Heart right ventricle (tissue), 16 donors: ENCODE measurements at places on chromosomes 3 and 15. TPM values are rescaled to one million over a fixed set of nuclear protein-coding genes. Genes with fewer than 3 reads are reported as not detected.

DNA sequence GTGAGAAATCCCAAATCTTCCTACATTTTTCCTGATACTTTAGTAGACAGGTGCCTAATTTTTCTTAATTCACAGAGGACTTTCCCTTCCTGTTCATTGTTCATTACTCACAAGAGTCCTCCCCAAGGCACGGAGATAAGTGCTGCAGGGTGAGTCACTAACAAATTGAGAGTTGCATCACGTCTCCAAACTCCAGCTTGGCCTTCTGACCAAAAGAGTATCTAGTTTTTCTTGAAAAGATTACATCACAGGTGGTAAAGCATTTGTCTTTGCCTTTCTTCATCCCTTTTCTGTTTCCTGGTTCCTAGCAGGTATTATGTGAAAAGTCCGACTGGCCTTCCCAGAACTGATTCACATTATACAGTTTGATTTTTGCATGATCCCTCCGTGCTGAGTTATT lies 24.9 kb upstream of the RASGRP1 start:
- no peaks in the 10 kb centered on the region for H3K36me3 ChIP-seq
- no peak overlapping the region for H3K27ac ChIP-seq
- no peak for DNase-seq
- H3K4me1 ChIP-seq: no peaks in the 10 kb centered on the region
- H3K4me3 ChIP-seq: no peak overlapping the region

GRCh38 chr3:27356976-27357375 lies 12.2 kb downstream of the NEK10 start:
- no peaks in the 10 kb centered on the region for H3K27me3 ChIP-seq
- no peaks in the 10 kb centered on the region for H3K36me3 ChIP-seq
- H3K27ac ChIP-seq: no peak overlapping the region

DNA sequence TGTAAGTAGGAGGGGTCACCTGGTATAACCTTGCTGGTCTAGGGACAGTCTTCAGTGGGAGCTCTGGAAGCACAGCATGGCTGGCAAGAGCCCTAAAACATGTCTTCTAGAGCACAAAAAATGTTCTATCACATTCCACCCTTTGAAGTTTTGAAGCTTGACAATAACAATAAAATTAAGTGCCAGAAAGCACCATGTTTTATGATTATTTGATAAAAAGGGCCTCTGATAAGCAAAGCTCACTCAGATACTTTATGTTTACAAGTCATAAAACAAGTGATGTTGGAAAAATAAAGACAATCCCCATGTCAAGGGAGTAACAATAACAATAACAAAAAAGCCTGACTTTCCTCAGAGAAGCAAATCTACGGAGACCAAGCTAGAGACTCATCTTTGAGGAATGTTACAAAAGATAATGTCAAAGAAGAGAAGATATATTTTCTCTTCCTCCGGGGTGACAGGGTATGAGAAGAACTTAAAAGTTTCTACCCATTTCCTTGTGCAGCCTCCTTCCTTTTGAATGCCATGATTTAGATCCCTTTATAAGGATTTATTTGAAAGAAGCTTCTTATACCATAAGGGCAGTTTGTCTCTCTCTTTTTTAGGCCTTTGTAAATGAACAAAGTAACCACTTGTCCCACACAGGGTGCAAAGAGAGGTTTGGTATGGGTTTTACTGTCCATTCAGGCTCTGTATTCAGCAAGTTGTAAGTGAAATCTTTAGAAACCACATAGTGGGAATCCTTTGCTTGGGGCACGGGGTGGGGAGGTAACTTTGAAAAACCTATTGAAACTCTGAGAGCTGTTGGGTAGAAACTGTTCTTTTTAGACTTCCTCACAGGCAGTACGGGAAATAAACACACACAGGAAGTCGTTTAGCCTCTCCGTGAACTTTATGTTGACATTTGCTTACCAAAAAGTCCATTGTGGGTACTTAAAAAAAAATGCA lies 109.6 kb upstream of the RBMS3 start:
- H3K36me3 ChIP-seq: no peaks in the 10 kb centered on the region
- no peak overlapping the region for H3K4me3 ChIP-seq
- H3K27ac ChIP-seq: peak overlapping the region; percentile 72
- H3K27me3 ChIP-seq: no peaks in the 10 kb centered on the region
- no peak for DNase-seq
- H3K4me1 ChIP-seq: peaks cover 30% of the 10 kb centered on the region

DNA sequence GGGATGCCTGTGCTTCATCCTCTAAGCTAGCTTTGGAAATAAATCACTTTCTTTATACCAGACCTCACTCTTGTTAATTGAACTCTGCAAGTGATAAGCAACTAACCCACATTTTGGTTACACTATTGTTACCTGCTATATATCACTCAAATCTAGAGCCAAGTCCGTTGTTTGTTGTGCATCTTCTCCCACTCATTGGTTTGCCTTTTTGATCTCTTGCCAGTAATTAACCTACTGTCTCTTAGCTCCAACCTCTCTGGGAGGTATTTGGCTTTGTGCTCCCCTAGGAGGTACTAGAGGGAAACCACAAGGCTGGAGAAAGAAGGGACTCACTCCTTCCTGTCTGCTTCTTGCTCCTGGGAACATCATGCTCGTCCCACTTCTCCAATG lies 12.8 kb upstream of the CRBN start:
- no peak overlapping the region for H3K27ac ChIP-seq
- no peak overlapping the region for H3K4me3 ChIP-seq
- H3K27me3 ChIP-seq: peaks cover 3% of the 10 kb centered on the region
- no peak for DNase-seq
- peaks cover 6% of the 10 kb centered on the region for H3K4me1 ChIP-seq

GRCh38 chr3:11718637-11719405 lies 75.1 kb upstream of the VGLL4 start:
- H3K27me3 ChIP-seq: no peaks in the 10 kb centered on the region
- no peaks in the 10 kb centered on the region for H3K36me3 ChIP-seq
- peak overlapping the region; percentile 96 for H3K27ac ChIP-seq
- peaks cover 13% of the 10 kb centered on the region for H3K4me1 ChIP-seq

DNA sequence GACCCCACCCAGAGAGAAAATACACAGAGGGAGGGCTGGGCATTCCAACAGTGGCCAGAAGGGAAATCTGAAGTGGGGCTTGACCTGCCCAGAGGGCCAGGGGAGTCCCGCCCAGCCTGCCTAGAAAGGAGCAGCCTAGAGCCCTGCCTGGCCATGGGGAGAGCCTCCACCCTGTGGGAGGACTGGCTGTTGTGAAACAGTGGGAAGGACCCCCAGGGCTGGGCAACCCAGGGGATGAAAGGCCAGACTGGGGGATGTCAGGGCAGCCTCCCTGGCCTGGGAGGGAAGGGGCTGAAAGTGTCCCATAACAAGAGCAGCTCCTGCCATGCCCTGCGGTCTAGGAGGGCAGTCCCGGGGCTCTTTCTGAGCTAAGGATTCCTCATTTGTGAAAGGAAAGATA lies 69.0 kb downstream of the SLC12A8 start:
- peaks cover 73% of the 10 kb centered on the region for H3K4me1 ChIP-seq
- peak overlapping the region; percentile 79 for H3K27ac ChIP-seq
- no peaks in the 10 kb centered on the region for H3K36me3 ChIP-seq
- no peak overlapping the region for H3K4me3 ChIP-seq
- DNase-seq: no peak

GRCh38 chr15:95563634-95564033 lies 766.9 kb upstream of the NR2F2 start:
- H3K27ac ChIP-seq: no peak overlapping the region
- H3K4me3 ChIP-seq: no peak overlapping the region
- no peaks in the 10 kb centered on the region for H3K27me3 ChIP-seq
- H3K36me3 ChIP-seq: no peaks in the 10 kb centered on the region
- peaks cover 2% of the 10 kb centered on the region for H3K4me1 ChIP-seq

- peak overlapping the region; percentile 58 for H3K4me3 ChIP-seq
- peaks cover 69% of the 10 kb centered on the region for H3K27me3 ChIP-seq
- no peak overlapping the region for H3K27ac ChIP-seq
- H3K4me1 ChIP-seq: peaks cover 20% of the 10 kb centered on the region
- no peaks in the 10 kb centered on the region for H3K36me3 ChIP-seq
Observed at GRCh38 chr15:80779658-80780415, 667 bp downstream of the CEMIP start.

DNA sequence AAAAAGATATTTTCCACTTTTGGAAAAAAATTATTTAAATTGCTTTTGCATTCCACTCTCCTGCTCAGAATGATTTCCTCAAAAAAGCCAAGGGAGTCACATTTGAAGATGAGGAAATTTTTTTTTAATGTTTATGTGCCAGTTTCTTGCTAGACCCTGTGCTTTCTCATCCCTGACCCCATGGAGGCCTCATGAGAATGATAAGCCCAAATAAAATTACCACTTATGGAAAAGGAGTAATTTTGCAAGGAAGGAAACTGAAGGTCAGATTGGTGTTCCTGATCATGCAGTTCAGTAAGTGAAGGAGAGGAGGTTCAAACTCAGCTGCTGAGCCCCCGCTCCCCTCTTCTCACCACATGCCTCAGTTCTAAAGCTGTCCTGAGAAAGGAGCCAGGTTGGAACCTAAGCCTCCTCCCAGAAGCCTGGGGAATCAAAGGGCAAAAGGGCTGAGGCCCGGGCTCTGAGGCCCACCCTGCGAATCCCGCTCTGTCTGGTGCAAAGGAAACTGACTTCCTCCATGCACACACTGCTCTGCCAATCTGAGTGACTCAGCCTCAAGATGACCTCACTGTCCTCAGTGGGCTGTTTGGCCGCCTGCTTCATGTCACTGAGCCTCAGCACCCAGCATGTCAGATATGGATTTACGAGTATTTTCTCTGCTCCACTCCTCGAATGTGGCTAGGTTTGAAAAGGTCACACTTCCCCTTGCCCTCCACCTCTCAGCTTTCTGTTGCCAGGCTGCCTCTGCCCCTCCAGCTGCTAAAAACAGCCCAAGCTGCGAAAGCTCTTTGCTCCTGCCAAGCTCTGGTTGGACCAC lies 56.9 kb upstream of the FLNB start:
- H3K4me1 ChIP-seq: peaks cover 3% of the 10 kb centered on the region
- peak overlapping the region; percentile 94 for H3K27ac ChIP-seq
- peak; percentile 64 for DNase-seq
- H3K36me3 ChIP-seq: no peaks in the 10 kb centered on the region
- H3K27me3 ChIP-seq: no peaks in the 10 kb centered on the region

DNA sequence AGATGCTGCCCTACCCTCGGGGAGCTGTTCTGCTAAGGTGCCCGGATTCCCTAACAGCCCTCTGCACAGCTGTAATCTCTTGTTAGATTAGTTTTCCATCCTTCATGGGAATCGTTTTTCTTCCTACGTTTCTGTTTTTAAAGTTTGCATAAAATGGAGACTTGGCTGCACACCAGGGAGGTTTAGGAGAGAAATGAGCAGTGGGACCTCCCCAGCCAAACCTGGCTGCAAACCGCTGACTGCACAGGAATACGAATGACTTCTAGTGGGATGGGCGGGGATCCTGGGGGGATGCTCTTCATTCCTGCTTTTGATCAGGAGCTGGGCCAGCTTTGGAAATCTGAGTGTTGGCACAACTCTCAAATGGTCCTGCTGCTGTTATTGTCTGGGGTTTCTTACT lies 77.5 kb downstream of the THSD4 start:
- no peak for DNase-seq
- no peaks in the 10 kb centered on the region for H3K27me3 ChIP-seq
- no peaks in the 10 kb centered on the region for H3K36me3 ChIP-seq
- H3K27ac ChIP-seq: no peak overlapping the region
- no peaks in the 10 kb centered on the region for H3K4me1 ChIP-seq
- no peak overlapping the region for H3K4me3 ChIP-seq

GRCh38 chr3:141127344-141128125 lies 76.4 kb downstream of the SPSB4 start:
- H3K4me1 ChIP-seq: peaks cover 22% of the 10 kb centered on the region
- H3K27ac ChIP-seq: no peak overlapping the region
- no peak for DNase-seq

- no peak overlapping the region for H3K27ac ChIP-seq
- H3K36me3 ChIP-seq: no peaks in the 10 kb centered on the region
- DNase-seq: no peak
- no peaks in the 10 kb centered on the region for H3K4me1 ChIP-seq
- H3K4me3 ChIP-seq: no peak overlapping the region
- peaks cover 51% of the 10 kb centered on the region for H3K27me3 ChIP-seq
Observed at GRCh38 chr15:75307778-75308390, 25.2 kb downstream of the GOLGA6D start.

DNA sequence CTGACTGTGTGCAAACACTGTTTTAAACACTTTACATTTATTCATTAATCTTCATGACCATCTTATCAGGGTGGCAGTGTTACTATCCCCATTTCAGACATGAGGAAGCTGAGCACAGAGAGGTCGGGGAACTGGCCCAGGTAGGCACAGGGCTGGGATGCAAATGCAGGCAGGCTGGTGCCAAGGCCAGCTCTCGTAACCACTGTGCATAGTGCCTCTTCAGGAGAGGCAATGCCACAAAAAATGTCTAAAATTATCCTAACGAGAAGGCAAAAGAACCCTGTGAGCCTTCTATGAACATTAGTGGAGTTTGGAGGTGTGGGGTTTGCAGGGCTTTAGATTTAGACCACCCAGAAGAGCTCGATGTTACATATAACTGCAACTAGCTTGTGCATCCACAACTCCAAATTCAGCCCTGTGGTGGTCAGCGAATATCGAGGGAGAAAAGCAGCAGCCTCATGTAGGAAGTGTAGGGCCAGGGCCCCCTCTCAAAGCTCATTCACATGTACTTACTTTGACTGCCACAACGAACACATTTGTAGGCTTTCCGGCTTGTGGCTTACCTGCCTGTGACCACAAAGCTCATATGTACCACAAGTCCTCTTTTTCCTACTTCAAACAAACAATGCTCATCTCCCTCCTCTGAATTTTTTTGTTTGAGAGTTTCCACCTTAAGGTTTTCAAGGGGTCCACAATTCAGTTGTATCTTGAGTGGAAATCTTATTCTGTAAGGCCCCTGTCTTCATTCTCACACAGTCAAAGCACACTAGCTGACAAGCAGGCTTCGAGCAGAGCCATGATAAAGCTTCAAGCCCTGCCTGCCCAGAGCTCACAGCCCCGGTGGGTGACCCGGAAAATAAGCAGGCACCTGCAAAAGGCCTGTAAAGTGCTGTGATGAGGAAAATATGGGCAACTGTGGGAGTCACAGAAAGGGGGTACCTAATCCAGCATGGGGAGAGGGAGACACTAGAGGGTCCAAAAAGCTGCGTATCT lies 722.9 kb upstream of the CFAP20DC start:
- no peak overlapping the region for H3K27ac ChIP-seq
- no peak for DNase-seq
- H3K4me3 ChIP-seq: no peak overlapping the region
- no peaks in the 10 kb centered on the region for H3K36me3 ChIP-seq
- H3K4me1 ChIP-seq: no peaks in the 10 kb centered on the region
- H3K27me3 ChIP-seq: no peaks in the 10 kb centered on the region

DNA sequence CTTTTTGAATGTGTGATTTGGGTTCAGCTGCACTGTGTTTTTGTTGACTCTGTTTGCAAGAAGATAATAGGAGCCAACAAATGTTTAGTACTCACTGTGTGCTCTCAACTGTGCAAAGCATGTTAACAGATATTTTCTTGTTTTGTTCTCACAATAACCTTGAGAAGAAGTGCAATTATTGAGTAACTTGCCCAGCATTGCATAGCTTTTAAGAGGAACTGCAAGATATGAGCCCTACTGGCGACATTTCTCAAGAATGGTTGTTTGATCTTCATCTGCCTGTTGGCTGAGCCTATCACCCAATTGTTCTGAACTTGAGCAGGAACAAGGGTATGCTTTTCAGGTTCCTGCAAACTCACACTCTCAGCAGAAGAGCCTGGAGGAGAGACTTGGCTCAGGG lies 43.4 kb upstream of the AGBL1 start:
- H3K4me1 ChIP-seq: no peaks in the 10 kb centered on the region
- H3K36me3 ChIP-seq: no peaks in the 10 kb centered on the region
- no peak overlapping the region for H3K4me3 ChIP-seq
- DNase-seq: no peak
- no peak overlapping the region for H3K27ac ChIP-seq
- H3K27me3 ChIP-seq: no peaks in the 10 kb centered on the region

CYP8B1 gene
- total RNA-seq: not detected

CORO2B gene
- total RNA-seq: 6.0 TPM

KLHL40 gene
- total RNA-seq: 0.88 TPM

ANKRD34C gene
- 0.10 TPM for total RNA-seq

DCBLD2 gene
- total RNA-seq: 35.3 TPM
